ENCODE measurements at places on chromosomes 4 and X. TPM values are rescaled to one million over a fixed set of nuclear protein-coding genes. Genes with fewer than 3 reads are reported as not detected.
A peak's percentile ranks its signal among the peaks of the same experiment; 100 is the strongest.

The MAGEA1 gene
- not detected for total RNA-seq

GRCh38 chrX:11792461-11793421 lies 34.7 kb downstream of the MSL3 start:
- peak; percentile 76 for DNase-seq

The TXK gene
- 14.2 TPM for total RNA-seq

The MAN2B2 gene
- 10.9 TPM for total RNA-seq

Data from activated naive CD8-positive, alpha-beta T cell treated with anti-CD3 and anti-CD28 coated beads for 36 hours (primary cell).